DMS79 (cell line): ENCODE measurements at places on chromosomes 3 and 15.
A peak's percentile ranks its signal among the peaks of the same experiment; 100 is the strongest.

GRCh38 chr3:52809662-52810377 lies 15.2 kb downstream of the ITIH3 start:
- no peak for DNase-seq

GRCh38 chr3:243356-243725 lies 46.8 kb downstream of the CHL1 start:
- peak; percentile 12 for DNase-seq

DNA sequence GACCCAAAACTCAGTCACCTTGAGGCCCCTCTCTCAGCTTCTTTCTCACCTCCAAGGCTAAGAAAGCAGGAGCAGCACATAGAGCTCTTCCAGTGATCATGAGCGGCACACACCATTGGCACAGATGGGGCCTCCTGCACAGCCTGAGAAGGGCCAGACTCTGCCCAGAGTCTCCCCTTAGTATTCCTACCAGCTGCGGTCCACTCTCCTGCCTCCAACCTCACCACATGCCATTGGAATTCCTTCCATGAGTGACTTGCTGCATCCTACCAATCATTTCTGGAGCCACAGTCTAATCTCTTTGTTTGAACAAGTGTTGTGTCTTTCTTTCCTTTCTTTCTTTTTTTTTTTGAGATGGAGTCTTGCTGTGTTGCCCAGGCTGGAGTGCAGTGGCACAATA lies 39.3 kb downstream of the CDCP1 start:
- DNase-seq, result no peak

DNA sequence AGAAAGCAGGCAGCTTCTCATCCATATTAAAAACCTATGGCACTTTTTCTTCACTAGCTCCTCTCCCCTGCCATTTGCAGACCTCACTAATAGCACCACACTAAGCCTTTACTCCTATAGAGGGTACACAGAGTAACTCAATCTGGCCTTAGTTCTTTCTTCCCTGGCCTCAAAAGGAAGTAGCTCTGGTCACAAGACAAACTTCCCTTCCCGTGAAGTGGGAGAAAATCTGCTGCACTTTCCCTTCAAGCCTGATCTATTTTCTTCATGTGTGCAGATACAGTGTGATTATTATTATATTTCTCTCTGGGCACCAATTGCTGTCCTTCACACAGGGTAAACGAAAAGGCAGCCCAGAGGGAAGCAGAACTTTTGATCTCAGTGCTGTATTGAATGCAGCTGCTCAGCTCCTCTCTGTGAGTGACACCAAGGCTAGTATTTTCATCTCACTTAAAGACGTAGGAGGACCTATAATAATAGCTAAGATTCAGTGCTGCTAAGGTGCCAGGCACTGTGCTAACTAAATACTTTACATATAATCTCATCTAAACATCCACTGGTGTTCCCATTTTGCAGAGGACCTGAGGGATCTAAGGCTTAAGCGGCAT lies 61.9 kb upstream of the RASGRP1 start:
- DNase-seq, result no peak

DNA sequence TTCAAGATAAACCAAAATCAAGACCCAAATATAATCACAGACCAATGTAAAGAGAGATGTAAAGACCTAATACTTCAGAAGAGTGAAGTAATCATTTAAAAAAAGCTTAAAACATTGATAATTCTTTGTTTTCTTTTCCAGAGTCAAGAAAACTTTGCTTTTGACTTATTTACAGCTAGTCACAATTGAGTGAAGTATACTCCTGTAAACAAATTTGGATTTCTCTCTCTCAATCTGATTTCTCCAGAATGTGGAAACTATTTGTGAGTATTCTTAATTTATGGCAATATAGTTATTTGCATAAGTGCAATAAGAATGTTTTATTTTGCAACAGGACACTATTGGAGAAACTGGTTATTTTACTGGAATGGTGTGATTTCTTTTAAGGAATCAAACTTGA lies 43.7 kb upstream of the ZBTB20 start:
- DNase-seq, result no peak

- no peak for DNase-seq
These were observed 36.6 kb upstream of the EPHB3 start for GRCh38 chr3:184524981-184525336.

- no peak for DNase-seq
These were observed 11.1 kb upstream of the PLXND1 start for GRCh38 chr3:129617381-129618185.

DNA sequence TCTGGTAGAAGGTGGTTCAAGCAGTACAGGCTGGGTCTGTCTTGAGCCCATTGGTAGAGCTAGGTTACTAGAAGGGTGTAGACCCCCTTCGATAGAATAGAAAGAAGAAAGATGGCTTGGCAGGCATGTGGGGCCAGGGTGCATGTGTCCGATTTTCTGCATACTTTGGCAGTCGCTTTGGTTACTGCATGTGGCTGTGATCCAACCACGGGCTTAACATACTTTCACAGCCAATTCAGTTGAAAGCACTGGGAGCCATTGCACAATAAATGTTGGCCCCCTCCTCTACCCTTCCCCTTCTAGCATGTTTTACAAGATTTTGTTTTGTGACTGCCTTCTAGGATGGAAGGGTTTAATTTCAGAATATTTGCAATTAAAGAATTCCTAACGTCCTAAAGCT lies 7.2 kb downstream of the ARID3B start:
- no peak for DNase-seq

- no peak for DNase-seq
These were observed 82.1 kb upstream of the LRRFIP2 start for GRCh38 chr3:37256447-37256846.

DNA sequence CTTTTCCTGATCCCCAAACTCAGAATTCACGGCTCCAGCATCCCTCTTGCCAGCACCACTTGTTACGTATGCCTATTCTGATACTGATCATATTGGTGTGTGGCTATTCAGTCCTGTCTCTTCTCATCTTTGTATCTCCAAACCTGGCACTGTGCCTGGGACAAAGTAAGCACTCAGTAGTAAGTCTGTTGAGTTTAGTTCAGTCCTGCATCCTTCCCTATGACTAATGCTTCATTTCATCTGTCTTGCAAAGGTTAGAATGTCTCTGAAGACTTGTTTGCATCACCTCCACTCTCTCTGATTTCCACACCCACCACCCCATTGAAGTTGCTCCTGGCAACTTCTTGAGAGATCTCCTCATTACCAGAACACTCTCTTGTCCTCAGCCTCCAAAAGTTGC lies 80.3 kb downstream of the HMG20A start:
- DNase-seq, result no peak
